GM19239 (cell line): ENCODE measurements at places on chromosomes 7 and 10.
A peak's percentile ranks its signal among the peaks of the same experiment; 100 is the strongest.

GRCh38 chr7:63030061-63030460 lies 968.6 kb upstream of the ZNF722 start:
- no peak for DNase-seq

DNA sequence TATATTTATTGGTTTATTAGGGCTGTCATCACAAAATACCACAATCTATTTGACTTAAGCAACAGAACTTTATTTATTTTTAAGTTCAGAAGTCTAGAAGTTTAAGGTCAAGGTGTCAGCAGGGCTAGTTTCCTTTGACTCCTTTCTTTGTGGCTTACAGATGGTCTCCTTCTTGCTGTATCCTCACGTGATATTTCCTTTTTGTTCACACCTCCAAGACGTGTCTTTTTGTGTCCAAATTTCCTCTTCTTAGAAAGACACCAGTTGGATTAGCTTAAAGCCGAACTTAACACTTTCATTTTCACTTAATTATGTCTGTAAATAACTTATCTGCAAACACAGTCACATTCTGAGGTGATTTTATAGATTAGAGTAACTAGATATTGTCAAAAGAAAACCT lies 631.4 kb upstream of the POT1 start:
- no peak for DNase-seq

GRCh38 chr10:3848005-3848774 lies 63.2 kb upstream of the KLF6 start:
- DNase-seq = no peak

DNA sequence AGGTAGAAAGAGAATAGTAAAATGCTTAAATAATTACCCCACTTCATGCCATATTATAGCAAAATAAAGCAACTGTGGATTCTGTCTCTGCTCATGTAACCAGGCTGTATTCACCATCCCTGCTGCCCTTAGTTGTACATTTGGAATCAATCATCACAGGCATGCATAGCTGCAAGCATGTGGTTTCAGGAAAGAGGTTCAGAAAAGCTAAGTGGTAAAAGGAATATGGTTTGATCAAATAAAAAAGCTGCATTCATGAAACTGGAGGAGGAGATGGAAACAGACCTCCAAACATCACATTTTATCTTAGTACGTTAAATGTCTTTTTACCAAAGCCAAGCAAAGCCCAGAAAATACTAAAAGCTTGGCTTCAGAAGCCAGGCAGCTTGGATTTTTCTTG lies 81.3 kb downstream of the ADAM22 start:
- no peak for DNase-seq

DNA sequence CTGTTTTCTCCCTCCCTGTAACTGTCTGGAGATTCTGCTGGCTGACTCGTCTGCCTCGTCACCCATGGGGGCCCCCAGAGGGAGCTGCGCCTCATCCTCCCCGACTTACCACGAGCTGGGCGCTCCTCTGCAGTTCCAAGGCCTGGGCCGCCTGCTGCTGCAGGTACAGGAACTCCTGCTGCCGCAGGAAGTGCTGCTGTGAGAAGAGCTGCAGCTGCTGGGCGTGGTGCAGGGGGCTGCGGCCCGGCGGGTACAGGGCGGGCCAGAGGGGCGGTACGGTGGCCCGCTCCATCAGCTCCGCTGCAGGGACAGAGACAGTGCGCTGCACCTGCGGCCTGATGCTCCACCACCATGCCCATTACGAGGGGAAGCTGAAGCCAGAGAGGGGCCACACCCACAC lies 47.7 kb downstream of the TNRC18 start:
- DNase-seq = no peak

DNA sequence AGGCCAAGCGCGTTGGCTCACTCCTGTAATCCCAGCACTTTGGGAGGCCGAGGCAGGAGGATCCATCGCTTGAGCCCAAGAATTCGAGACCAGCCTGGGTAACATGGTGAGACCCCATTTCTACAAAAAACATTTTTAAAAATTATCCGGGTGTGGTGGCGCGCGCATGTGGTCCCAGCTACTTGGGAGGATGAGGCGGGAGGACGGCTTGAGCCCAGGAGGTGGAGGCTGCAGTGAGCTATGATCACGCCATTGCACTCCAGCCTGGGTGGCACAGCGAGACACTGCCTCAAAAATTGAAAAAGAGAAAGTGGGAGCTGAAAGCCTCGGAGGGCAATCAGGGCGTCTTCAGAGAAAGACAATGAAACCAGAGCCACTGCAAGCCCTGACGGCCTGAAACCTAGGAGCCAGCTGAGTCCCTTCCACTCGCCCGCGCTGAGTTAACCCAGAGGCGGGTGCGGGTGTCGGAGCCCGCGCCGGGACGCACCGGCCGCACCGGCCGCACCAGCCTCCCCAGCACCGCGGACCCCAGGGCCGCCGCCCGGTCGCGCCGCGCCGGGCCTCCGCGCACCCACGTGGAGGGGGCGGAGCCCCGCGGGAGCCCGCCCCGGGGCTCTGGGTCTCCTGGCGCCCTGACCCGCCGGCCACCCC lies 22.4 kb downstream of the ZFAND2A start:
- DNase-seq = no peak

DNA sequence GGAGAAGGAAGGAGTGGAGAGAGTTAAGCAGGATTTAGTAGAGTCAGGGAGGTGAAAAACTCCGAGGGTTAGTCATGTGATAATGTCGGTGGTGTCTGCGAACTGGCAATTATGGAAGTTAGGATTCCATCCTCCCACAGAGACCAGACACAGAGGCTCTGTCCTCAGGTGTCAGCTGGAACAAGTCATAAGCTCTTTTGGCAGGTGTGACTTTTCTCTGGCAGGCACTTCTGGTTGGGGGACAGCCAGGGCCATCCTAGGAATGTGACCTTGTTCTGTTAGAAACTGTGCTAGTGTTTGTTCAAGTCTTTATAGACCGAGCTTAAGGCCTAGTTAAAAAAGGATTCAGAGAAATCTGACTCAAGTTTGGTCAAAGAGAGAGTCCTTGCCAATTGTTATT lies 371.0 kb downstream of the DPP6 start:
- DNase-seq = no peak

GRCh38 chr7:26657206-26657641 lies 207.2 kb downstream of the SKAP2 start:
- DNase-seq = no peak

- peak; percentile 21 for DNase-seq
Observed at GRCh38 chr7:92621026-92621540, 30.9 kb upstream of the FAM133B start.

- no peak for DNase-seq
Observed at GRCh38 chr10:10160821-10161312, 856.8 kb upstream of the CELF2 start.

GRCh38 chr7:44284216-44284615 lies 41.2 kb downstream of the CAMK2B start:
- DNase-seq = no peak

DNA sequence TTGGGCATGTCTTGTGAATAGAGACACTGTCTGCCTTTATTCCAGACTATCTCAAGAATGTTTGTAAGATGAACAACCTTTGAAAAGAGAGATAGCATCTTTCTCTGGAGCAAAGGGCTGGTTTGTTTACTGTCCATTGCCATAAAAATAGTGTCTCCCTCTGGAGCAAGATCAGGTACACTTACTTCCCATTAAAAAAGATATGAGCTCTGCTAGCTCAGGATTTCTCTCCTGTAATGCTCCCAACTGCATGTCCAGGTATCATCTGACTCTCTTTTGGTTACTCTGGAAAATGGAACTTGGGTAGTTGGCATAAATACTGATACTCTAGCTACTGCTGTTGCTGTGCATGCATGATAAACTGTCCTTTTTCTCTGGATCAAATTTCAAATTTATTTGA lies 381.1 kb downstream of the TFEC start:
- no peak for DNase-seq

DNA sequence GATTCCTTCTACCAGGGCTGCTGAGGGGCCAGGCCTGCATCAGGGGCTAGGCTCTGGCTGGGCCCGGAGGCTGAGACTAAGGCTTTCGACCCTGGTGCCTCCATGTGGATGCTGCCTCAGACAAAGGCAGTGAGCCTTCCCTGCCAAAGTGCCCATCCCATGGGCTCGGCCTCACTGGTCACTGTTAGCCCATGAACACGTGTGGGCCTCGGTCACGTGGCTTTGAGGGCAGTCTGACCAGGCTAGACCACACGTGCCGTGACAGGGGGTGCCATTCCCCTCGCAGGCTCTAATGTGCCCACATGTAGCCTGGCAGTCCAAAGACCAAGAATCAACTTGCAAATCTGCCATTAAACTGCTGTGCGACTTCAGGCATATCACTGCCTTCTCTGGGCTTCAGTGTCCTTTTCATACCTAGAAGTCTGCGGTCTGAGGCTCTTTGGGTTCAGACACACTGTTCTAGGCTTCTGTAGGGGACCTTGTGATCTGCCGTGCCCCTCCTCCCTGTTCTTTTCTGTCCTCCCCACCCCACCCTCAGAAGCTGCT lies 17.6 kb upstream of the SLC29A3 start:
- no peak for DNase-seq

DNA sequence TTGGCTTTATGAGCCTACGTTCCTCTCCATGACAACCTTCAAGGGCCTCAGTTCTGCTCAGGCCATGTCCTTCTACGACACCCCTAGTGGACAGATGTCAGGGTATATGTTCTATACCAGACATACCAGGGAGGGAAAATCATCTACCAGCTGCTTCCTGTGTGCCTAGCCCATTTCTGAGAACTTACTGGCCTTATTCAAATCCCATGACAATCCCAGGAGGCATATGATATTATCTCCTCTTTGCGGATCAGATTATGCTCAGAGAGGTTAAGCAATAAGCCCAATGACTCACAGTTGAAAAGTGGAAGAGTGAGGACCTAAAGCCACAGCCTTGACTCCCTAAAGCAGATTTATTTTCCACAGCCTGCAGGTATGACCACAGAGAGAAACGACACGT lies 139.3 kb downstream of the GLI3 start:
- no peak for DNase-seq

GRCh38 chr10:77313066-77313750 lies 324.4 kb downstream of the KCNMA1 start:
- DNase-seq = no peak

- no peak for DNase-seq
Observed at GRCh38 chr7:81573128-81573527, 196.7 kb downstream of the HGF start.

DNA sequence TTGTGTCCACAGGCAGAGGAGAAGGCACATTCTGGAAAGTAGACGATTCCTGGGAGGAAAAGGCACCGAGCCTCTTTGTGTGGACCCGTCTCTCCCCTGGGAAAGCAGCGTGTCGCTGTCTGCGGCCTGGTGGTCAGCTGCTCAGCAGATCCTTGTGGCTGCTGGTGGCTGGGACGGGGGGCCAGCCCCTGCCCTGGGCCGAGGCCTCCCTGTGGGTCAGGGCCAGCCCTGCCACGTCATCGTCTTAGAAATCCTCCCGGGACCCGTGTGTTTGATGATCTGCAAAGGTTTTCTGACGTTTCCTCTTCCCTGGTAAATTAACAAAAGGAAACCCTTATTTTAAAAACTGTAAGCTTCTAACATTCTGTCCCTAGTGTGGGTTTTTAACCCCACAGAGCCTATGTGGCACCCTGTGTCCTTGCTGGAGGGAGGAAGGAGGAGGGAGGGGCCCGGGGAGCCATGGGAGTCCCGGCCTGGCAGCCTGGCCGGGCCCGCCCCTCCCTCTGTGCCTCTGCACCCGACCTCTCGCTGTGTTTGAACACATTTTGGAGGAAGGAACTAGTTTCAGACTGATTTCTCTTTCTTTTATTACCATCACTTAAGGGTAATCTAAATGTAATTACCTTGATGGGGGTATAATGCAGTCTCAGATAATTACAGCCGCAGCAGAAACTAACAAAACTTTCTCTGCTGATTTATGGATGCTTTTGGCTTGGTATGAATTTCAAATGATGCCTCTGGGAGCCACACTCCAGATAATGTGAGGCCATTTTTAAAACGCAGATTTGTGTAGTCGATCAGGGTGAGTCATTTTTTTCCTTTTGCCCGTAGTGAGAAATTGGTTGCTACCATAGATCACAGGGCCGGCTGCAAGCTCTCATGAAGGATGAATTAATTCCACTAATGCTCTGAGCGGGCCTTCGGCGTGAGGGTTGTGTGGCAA lies 85.5 kb downstream of the NKX6-2 start:
- DNase-seq = no peak

- no peak for DNase-seq
Observed at GRCh38 chr7:2920956-2921652, 77.0 kb upstream of the GNA12 start.

GRCh38 chr10:109892117-109892516 lies 31.2 kb downstream of the XPNPEP1 start:
- DNase-seq = no peak

DNA sequence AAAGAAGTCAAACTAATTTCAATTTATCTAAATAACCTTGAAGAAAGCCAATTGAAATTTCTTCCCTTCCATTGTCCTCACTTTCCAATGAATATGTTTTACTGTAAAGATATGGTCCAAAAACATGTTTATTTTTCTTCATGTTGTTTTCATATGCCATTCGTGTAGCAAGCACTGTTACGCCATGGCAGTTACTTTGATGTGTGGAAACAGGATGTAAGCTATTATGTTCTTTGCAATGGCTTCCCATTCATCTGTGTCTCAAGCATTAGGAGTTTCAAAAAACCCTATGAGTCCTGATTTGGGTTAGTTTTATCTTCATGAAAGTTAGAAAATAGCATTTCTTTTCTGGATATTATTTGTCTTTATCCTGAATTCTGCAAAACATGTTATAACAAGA lies 31.0 kb downstream of the GPR141 start:
- no peak for DNase-seq

GRCh38 chr10:116272440-116273283 lies at the start of gene GFRA1:
TSS of gene GFRA1 (minus strand) at chr10:116273206. CDS start at chr10:116272029, 1,177 bp downstream.
- no peak for DNase-seq

DNA sequence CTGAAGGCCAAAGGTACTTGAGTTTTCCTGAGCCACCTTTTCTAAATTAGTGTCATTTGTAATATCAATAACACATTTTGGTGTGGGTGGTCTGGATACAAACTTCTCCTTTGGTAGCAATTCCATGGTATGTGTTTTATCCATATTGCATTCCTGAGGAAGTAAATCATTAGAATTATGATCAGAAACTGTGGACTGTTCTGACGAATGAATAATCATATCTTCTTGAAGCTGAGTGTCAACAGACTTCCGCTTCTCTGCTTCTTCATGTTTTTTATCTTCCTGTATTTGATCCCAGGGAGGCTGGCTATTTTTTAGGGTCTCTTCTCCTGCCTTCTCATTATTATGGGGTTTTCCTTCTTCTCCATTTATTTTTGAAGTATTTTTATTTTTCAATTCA lies 81.4 kb downstream of the NRBF2 start:
- DNase-seq = no peak

DNA sequence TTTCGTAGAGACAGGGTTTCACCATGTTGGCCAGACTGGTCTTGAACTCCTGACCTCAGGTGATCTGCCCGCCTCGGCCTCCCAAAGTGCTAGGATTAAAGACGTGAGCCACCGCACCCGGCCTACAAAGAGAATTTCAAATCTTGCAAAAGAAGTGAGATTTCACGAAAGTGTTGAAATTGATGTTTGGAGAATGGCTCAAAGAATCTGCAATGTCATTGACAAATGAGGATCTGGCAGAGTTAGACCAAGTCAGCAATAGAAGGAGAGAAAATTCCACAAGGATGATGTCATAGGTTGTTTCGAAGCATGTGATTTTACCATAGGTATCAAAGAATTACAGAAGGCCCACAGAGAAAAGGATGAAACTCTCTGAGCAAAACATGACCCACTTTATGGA lies 71.7 kb downstream of the LYZL2 start:
- DNase-seq = no peak

- DNase-seq = no peak
Observed at GRCh38 chr10:1413823-1414222, 323.5 kb downstream of the ADARB2 start.

GRCh38 chr10:124142960-124143359 lies 49.6 kb upstream of the CHST15 start:
- DNase-seq = no peak

- DNase-seq = no peak
Observed at GRCh38 chr10:89526358-89526757, 9.0 kb downstream of the SLC16A12 start.
